HFFc6 (cell line): ENCODE measurements at places on chromosomes 13 and 19. TPM values are rescaled to one million over a fixed set of nuclear protein-coding genes. Genes with fewer than 3 reads are reported as not detected.

Gene ZNF585A
- total RNA-seq = 9.1 to 11.8 TPM (median 10.9 TPM) in 3 replicates

Gene PROZ
- not detected in 3 replicates for total RNA-seq

GRCh38 chr19:44051650-44052402 is at the start of gene ZNF223:
Gene ZNF223, plus strand, starts transcription at chr19:44052036. Its CDS starts 3,141 bp downstream, at chr19:44055177.
- DNase-seq = peak; percentile 90

Gene ATP1A3
- total RNA-seq = 0.10 and 0.26 TPM in 2 replicates

Gene GSX1
- not detected in 2 replicates for total RNA-seq

DNA sequence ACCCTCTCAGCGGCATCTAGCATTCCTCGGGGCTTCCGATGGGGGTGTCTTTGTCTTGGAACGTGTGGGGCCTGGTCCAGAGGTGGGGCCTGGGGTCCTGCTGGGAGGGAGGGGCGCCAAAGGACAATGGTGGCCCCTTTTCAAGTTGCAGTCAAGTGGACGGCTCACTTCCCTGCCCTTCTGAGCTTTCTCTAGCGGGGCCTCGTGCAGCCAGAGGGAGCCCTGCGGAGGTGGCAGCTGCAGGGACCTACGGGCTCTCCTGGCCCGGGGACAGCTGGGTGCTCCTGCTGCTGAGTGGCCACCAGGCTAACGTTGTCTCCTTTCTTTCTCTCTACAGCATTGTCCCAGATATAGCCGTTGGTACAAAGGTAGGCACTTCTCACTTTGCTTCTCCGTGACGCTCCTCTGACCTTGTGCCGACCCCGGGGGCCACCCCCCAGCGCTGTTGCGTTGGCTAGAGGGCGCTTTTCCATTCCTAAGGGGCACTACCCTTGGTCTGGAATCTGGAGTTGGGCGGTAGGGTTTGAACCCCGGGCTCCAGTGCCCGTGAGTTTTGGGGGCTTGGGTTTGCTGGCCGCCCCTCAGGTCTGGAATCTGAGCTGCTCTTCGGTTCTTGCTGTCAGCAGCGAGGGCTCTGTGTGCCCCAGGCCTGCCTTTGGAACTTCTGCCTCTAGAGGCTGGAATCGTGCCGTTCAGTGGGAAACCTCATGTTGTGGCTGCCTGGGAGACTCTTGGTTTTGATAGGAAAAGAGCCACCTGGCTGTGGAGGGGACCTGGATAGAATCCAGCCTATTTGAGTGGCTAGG is 2.0 kb downstream of the PTBP1 start:
- peak; percentile 41 for DNase-seq

DNA sequence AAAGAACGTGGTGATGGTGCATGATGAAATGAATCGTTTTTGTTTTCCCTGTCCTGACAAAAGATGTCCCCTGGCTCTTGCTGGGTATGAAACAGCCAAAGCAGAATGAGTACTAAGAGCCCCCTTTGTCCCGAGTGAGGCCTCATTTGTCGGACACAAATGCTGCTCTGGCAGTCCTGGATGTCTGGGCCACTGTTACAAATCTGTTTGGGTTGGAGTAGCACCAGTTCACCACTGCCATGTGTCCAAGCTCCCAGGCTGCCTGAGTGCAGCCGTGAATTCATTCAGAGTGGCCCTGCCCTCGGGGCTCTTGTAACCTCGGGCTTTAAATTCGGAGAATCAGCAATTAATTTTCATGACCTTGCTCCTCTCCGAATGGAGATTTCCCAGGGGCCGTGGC is 182.4 kb downstream of the NUFIP1 start:
- no peak for DNase-seq

- DNase-seq = no peak
These were observed 21.4 kb downstream of the SIAH3 start for GRCh38 chr13:45830121-45830520.

DNA sequence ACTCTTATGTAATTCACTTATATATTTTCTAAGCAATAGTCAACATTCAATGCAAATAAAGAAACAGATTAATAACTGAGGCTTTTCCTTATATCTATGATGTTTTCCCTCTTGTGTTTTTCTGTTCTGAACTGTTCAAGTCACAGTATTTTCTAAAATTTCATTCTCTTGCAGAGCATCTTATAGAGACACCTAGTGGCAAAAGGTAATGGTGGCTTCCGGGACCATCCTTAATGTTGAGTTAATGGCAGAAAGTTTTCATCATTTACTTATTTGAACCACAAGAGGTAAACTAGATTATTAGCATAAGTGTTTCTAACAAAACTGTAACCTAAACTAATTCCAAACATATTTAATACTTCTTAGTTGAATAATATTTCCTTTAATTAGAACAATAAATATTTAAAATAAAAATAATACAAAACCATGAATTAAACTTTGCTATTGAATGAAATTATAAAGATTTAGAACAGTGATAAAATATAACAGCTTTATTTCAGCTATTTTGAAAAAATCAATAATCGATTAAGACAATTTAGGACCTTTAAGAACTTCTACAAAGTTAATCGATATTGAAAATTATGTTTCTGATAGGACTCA is 1.7 kb upstream of the SLITRK5 start:
- peak; percentile 20 for DNase-seq

DNA sequence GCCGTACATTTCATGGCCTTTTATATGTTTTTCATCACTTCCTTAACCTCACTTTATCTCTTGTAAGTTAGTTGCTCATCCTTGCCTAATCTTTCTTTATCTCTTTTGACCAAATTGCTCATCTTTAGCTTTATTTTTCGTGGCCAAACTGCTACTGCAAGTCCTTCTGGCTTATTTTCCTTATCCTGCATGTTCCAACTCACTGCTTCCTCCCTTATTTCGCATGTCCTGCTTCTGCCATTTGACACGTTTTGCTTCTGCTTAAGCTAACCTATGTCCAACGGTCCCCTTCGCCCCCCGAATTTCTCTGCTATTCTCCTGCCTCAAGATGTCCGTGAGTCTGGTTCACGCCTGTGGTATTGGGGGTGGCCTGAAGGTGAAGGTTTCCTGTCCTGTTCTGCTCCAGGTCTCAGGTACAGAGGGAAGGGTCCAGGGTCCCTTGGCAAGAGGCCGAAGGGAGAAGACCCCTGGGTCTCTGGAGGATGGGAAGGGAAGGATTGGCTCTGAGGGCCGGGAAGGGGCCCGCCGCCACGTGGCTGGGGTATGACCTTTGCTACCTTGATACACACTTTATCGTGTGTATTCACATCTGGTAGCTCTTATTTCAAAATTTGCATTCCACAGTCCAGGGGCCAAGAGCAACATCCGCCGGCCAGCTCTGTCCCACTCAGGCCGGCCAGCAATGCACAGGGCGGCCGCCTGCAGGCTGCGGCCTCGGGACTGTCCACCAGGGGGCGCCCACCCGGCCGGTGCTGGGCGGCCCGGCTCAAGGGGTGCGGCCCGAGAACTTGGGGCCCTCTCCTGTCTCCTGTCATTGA is 2.9 kb upstream of the C19orf85 start:
- peak; percentile 53 for DNase-seq

Gene GEMIN7
- total RNA-seq = 39.6 to 48.8 TPM (median 45.5 TPM) in 3 replicates

Gene ARL11
- total RNA-seq = not detected in 3 replicates

- DNase-seq = peak; percentile 41
These were observed 28.0 kb upstream of the WASF3 start for GRCh38 chr13:26529441-26529840.

GRCh38 chr13:48265217-48265815 is 32.3 kb downstream of the ITM2B start:
- DNase-seq = no peak

DNA sequence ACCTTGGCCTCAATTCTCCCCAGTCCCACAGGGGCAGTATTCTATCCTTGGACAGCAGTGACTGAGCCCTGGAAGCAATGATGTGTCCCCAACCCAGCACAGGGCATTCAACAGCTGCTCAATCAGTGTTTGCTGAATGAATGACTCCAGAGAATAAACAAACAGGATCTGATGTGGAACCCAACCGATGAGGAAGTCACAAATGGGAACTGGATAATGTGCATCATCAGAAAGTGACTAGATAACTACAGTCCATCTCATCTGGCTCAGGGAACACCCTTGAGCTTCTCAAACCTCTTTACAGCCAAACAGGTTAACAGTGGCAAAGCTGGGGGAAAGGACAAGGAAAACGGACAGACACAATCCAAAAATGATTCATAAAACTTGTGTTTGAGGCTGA is 8.2 kb downstream of the SLC25A30 start:
- DNase-seq = no peak

DNA sequence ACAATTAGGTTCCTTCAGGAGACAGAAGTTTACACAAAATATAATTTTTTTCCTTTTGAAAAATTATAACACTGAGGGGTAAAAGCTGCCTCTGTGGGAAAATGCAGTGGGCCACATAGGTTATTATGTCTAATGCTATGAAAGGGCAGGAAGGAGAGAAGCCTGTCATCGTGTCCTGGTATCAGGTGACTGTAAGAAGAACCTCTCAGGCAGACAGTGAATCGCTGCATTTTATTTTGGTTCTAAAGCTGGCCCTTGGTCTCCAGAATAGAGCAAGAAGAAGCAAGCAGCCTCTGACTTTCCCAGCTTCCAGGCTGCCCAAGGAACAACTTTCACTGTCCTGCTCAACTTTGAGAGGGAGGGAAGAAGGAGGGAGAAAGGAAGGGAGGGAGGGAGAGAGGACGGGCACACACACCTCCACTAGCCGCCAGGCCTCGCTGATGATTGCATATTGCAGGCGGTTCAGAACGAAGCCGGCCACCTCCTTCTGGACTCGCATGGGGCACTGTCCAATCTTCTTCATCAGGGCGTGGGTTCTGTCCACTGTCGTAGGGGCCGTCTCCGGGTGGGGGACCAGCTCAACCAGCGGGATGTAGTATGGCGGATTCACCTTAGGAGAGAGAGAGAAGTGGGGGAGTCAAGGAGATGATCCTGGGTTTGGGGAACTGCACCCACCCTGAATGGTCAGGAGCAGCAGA is 93.8 kb downstream of the CRYL1 start:
- no peak for DNase-seq

GRCh38 chr19:50952910-50953309 is at the start of gene KLK5:
Gene KLK5, minus strand, starts transcription at chr19:50953038. Its CDS starts 381 bp downstream, at chr19:50952657.
- DNase-seq = no peak

DNA sequence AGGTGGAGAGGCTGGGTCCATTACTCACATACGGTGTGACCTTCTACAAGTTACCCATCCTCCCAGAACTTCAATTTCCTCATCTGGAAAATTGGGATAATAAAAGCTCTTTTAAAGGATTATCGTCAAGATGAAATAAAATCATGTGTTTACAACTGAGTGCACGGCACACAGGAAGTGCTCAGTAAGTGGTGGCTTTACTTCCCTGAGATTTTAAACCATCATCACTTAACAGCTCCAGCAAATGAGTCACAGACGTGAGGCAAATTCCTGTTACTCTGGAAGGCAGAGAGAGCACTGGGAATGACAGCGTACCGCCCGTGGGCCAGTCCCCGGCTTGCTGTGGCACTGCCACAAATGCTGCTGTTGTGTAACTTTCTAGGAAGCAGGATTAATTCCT is 64.1 kb downstream of the MRPL57 start:
- peak; percentile 70 for DNase-seq

DNA sequence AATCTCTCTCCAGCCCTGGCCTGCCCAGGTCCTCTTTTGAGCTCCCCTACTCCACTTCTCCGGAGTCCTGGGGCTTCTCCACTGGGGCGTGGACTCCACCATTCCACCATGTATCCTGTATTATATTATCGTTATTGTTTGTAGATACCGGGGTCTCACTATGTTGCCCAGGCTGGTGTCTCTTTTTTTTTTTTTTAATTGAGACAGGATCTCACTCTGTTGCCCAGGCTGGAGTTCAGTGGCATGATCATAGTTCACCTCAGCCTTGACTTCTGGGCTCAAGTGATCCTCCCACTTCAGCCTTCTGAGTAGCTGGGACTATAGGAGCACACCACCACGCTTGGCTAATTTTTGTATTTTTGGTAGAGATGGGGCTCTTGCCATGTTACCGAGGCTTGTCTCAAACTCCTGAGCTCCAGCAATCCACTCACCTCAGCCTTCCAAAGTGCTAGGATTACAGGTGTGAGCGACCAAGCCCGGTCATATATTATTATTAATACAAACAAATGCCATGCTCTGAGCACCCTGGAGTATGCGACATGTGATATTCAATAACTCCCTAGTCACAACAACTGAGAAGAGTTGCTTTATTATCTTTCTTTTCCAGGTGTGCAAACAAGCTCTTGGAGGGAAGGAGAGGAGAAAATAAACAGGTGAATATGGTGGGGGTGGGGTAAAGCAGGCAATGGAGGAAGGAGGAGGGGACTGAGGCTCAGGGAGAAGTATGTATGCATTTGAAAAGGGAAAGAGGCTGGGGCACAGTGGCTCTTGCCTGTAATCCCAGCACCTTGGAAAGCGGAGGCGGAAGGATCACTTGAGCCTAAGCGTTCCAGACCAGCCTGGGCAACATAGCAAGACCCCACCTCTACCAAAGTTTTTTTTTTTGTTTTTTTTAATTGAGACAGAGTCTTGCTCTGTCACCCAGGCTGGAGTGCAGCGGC is 2.8 kb upstream of the CERS4 start:
- no peak for DNase-seq

- no peak for DNase-seq
These were observed 12.9 kb downstream of the NOVA2 start for GRCh38 chr19:45960595-45961235.

Gene SYT3
- not detected in 3 replicates for total RNA-seq

DNA sequence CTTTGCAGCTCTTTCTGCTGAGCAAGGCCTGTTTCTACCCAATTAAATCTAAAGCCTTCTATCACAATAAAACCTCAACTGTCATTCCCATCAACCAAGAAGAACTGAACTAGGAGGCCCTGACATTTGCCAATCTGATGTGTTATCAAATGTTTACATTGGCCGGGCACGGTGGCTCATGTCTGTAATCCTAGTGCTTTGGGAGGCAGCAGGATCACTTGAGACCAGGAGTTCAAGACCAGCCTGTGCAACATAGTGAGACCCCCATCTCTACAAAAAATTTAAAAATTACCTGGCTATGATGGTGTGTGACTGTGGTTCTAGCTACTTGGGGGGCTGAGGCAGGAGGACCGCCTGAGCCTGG is 2.8 kb upstream of the FBXO17 start:
- no peak for DNase-seq

DNA sequence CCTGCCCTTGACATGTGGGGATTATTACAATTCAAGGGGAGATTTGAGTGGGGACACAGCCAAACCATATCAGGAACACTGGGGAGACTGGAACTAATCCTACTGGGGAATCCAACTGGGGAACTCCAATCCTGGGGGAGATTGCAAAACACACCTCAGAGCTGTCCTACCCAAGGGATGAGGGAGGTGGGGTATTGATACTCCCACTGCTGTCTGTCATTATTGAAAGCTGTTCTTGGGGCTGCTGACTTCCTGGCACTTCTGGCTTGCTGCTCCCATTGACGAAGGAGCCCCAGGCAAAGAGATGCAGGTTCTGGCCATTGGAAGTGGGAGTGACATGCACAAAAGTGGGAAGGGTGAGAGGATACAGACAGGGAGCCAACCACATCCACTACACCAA is 24.7 kb upstream of the POP4 start:
- no peak for DNase-seq

DNA sequence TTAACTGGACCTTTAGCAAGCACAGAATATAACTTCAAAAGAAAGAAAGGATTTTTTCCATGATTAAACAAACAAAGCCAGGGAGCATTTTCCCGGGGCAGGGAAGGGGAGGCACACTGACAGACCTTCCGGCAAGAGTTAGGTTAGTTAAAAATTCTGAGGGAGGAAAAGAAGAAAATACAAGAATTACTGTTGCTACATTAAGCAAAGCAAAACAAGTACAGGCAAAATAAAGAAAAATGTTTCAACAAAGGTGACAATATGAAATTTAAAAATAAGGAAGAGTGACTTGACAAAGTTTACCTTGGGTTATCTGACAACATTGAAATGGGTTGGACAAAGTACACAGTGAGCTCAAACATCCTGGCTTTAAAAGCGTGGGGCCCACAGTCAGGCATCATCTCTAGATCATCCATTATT is 51.5 kb downstream of the KLF12 start:
- DNase-seq = no peak

GRCh38 chr13:49669735-49670309 is 21.5 kb downstream of the EBPL start:
- DNase-seq = peak; percentile 57
